Fibroblast of skin of scalp (primary cell): ENCODE measurements at places on chromosomes 7 and 10.

- peak; percentile 66 for DNase-seq
These were observed 63.2 kb upstream of the CAV2 start for GRCh38 chr7:116436305-116436826.

DNA sequence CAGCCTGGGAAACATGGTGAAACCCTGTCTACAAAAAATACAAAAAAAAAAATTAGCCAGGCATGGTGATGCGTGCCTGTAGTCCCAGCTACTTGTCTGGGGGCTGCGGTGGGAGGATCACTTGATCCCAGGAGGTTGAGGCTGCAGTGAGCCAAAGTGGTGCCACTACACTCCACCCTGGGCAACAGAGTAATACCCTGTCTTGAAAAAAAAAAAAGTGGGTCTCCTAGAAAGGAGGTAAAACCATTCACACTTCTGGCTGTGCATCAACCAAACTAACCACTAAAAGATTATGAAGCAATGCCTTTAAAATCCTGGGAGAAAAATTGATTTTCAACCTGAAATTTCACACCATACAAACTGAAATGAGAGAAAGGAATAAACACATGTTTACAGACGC lies 35.4 kb upstream of the C10orf71 start:
- DNase-seq: no peak

- peak; percentile 17 for DNase-seq
These were observed 11.5 kb upstream of the NFKB2 start for GRCh38 chr10:102384053-102384452.

GRCh38 chr7:123746055-123746454 lies 2.7 kb downstream of the WASL start:
- no peak for DNase-seq

DNA sequence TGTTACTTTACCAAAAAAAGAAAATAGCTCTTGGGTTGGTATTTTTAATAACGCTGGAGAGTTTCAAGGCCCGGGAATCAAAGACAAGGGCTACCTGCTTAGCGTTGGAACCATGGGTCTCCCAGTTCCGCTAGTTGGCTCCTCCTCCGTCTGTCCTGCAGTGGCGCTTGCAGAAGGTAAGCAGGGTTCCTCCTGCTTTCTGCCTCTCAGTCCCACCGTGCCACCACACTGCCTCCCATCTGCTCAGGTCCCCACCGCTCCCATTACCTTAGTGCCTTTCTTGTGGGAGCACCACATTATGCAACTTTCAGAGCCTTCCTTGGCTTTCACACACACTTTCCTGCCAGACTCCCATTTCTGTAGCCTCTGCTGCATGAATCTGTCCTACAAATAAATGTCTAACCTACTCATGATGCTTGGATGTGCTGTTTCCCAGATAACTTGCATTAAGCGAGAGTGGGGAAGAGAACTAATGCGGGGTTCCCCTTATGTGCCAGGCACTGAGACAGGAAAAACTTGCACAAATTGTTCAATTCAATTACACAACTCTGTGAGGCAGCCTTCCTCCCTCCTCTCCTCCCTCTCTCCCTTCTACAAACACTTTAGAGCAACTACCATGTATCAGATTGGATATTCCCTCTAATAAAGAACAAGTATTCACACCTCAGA lies 124.5 kb downstream of the AOAH start:
- no peak for DNase-seq
